ENCODE measurements at places on chromosomes 5 and 9.

DNA sequence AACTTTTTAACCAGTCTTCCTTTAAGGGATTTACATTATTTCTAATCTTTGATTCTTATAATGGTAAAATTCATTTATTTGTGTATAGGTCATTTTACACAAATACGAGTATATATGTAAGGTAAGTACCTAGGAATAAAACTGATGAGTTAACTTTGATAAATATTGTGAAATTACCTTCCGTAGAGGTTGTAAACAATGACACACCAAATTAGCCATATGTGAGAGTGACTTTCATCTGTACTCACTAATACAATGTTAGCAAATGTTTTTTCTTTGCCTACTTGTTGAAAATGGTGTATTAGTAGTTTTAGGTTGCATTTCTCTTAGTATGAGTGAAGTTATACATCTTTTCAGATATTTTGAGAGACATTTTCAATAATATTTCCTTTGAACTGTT lies 42.6 kb upstream of the TSLP start:
- DNase-seq, result no peak

DNA sequence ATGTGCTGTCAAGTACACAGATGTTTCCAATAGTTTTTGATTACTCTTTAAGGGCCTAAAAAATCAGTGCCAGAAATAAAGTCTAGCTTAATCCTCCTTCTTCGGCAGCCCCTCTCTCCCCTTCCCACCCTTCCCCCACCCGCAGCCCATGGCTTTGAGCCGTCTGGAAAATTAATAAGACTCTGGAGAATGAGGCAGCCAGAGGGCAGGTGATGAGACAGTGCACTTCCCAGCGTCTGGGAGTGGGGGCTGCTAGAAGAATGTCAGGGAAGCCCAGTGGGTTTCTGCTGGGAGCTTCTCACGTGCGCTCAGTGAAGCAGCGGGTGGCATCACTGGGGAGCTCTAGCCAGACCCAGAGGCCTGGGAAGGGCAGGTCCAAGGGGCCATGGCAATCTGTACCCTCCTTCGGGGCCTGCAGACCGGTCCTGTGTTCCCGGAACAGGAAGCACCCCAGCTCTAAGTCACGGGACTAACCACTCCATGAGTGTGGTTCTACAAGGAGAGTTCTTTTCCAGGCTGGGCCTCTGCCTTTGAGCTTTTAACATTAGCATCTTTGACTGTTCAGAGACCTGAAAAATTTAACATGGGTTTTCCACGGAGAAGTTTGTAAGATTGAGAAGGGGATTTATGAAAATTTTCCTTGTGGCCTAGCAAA lies 164.8 kb upstream of the OTULINL start:
- no peak for DNase-seq

DNA sequence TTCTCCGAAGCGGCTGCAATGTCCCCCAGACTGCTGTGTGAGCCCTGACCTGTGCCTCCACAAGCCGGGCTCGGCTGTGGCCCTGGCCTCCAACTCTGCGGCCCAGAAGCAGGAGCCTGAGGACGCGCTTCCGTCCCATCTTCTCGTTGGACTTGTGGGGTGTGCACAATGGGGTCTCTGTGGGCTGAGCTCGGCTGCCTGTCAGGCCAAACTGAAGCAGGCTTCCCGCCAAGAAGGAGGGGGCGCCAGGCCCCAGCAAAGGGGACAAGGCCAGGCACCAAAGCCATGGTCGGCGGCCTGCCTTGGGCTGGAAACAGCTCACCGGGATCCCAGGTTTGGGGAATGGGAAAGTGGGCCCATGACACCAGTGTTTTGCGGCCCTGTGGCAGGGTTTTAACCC lies 4.1 kb downstream of the NOTCH1 start:
- no peak for DNase-seq

GRCh38 chr5:123879071-123879470 lies 367.1 kb downstream of the CSNK1G3 start:
- DNase-seq, result no peak

DNA sequence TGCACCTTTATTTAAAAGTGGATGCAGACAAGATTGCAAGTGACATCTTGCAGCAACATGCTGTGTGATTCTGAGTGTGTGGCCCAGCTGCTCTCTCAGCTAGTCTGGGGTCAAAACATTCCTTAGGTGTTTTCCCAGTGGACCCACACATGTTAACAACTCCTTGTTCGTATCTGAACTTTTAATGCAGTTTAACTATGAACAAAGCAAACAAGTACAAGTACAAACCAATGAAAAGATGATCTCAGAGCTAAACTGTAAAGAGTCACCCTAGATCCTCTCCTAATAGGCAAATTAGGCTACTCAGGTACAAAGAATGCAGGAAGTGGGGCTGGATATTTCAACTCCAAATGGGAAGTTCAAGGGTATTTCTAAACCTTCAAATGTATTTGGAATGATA lies 108.4 kb downstream of the ENTREP1 start:
- no peak for DNase-seq

DNA sequence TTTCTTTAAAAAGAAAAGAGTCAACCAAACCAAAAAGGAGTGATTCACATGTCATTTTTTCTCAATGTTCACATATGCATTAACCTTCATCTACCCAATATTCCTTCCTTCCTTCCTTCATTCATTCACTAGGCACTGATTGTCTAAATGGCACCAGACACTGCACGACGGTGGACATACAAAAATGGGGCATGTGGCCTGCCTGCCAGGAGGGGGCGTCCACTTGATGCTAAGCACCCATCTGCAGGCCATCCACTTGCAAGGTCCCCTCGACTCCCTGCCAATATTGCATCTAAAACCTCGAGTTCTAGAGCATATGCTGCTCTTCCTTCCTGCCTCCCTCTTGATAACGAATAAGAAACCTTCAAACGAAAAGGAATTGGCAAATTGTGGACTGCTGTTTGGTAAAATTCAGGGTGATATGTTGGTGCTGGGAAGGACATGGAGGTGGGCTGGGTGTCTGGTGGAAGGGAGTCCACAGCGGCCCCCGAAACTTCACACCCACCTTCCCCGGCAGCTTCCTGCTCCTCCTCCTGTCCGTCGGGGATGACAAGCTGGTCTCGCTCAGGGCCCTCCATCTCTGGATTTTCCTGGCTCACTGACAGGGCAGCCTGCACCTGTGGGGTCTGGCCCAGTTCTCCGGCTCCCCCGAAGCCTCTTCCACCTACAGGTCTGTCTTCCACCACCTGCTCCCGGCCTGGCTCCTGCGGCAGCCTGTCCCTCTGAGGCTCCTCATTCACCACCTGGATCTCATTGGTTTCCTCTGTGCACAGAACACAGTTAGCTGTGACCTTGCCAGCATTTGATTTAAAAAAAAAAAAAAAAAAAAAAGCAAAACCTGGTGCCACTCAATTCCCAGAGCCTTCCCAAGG lies 64.3 kb downstream of the GOLM1 start:
- no peak for DNase-seq

DNA sequence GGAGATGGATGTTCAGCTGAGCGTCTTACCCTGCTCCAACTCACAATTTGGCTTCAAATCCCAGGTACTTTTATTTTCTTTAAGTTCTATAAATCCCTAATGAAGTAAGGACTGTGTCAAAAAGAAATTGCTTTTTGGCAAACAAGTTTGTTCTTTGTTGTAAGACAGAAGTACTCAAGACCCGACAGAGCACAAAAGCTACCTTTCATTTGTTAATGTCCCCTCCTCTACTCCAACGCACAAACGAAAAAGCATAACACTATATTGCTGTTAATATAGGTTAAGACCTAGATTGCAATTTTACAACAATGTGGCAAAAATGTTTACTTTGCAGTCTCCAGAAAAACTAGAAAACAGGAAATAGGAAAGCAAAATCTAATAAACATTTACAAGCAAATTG lies 595.4 kb upstream of the DMAC1 start:
- no peak for DNase-seq

GRCh38 chr5:134151723-134152122 lies 25.0 kb downstream of the SKP1 start:
- DNase-seq, result peak; percentile 52

DNA sequence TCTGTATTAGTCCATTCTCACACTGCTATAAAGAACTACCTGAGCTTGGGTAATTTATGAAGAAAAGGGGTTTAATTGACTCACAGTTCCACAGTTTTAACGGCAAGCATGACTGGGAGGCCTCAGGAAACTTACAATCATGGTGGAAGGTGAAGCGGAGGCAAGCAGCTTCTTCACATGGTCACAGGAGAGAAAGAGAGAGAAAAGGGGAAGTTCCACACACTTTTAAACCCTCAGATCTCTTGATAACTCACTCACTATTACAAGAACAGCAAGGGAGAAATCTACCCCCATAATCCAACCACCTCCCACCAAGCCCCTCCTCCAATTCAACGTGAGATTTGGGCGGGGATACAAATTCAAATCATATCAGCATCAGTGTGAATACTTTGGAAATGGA lies 133.4 kb upstream of the SLC30A5 start:
- DNase-seq, result no peak

DNA sequence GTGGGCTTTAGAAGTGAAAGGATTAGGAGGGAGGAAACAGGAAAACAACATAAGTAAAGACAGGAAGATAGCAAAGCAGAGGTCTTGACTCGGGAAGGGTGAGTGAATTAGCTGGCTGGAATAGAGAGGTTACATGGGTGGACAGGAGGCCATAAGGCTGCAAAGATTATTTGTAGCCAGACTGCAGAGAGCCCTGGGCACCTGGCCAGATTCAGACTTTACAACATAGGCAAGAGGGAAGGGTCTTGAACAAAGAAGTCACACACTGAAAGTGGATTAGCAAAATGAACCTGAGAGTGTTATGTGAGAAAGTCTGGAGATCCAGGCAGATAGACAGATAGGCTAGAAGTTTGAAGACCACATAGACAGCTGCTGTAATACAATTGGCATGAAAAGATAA lies 29.7 kb upstream of the CER1 start:
- no peak for DNase-seq

DNA sequence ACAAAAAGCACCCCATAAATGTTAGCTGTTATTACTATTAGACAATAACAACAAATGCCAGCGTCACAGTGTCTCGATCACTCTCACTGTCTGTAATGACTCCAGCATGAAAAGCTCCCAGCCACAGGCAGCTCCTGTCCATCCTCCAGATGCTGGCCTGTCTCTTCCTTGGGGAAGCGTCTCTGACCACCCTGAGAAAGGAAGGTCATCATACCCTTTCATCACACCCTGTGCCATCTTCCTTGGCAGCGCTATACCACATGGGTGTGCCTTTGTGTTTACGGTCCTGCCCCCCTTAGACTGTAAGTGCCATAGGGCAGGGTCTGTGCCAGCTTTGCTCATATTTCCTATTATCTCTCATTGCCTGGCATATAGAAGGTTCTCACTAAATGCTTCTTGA lies 90.6 kb downstream of the PRRT1B start:
- no peak for DNase-seq

DNA sequence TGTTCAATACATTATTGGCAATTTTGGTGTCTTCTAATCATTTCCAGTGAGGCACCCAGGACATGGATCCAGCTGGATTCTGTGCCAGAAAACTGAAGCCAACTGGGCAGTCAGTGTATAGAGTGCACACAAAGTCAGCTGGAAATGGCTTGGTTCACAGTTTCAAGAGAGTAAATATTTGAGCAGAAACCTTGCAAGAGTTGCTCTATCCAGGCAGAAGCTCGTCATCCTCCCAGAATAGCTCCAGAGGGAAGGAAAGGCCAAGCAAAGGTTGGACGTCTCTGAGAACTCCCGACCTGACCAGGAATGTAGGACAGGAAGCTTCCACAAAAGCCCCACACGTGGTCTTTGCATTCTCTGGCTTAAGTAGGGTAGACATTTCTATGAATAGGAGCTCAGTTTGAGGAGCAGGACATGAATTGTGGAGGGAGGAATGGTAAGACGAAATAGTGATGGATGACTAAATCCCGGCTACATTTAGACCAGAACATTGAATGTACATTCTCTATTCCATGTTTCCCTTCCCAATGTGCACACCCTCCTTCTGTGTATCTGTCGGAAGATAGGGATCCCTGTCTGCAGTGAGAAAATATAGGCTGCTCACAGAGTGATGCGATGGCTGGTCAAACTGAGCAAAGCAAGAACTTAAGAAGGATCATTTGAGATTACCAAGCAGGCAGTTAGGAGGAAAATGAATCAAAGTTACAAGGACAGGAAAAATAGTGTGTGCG lies 72.7 kb upstream of the FCN2 start:
- no peak for DNase-seq

DNA sequence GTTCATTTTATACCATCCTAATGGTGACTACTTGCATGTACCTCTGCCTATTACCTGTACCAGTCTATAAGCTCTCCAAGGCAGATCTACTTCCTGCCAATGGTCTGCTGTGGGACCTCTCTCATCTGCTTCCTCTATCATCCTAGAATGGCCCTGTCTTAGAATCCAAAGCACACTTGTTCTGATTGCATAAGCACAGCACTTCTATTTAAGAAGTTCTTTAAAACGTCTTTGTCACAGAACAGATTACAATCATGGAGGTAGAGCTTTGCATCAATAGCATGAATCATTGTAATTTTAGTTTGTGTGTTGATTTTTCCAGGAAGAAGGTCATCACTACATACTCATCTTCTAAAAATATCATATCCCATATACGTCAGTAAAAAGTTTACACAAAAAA lies 131.8 kb upstream of the ACOT12 start:
- no peak for DNase-seq

- DNase-seq, result no peak
Measured at GRCh38 chr9:121227862-121228261, 26.2 kb upstream of the RAB14 start.

DNA sequence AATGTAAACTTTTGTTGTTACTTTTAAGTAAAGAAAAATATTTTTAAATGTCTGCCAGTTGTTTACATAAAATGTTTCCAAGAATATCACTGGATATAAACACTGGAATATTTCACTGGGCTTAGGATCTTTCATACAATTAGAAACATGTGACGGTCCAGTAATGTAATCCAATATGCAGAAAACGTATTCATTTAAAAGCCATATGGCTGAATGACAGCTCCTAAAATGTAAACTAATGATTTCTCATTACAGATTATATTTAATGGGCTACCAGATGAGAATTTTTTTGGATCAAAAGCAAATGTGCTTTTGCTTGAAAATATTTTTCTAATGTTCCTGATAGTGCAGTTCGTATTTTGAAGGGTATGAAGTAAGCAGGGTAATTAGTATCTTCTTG lies 124.3 kb downstream of the TTC39B start:
- no peak for DNase-seq

DNA sequence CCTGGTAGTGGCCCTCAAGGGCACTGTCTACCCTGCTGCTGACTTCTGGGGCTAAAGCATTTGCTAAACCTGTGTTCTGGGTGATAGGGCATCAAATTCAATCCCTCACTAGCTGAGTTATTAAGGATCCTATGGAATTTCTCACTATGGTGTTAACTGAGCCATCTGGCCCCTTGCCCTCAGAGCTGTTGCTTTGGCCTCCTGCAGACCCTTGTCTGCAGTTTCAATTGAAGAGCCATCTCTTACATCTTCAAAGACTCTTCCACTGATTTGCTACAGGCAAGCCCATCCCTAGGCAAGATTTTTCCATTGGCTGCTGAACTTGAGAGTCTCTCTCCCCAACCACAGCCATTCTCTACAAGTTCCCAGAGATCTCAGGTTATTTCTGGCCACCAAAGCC lies 418.2 kb downstream of the ZNF608 start:
- no peak for DNase-seq
